NCI-H345 (cell line): ENCODE measurements at places on chromosomes 6 and 20.

DNA sequence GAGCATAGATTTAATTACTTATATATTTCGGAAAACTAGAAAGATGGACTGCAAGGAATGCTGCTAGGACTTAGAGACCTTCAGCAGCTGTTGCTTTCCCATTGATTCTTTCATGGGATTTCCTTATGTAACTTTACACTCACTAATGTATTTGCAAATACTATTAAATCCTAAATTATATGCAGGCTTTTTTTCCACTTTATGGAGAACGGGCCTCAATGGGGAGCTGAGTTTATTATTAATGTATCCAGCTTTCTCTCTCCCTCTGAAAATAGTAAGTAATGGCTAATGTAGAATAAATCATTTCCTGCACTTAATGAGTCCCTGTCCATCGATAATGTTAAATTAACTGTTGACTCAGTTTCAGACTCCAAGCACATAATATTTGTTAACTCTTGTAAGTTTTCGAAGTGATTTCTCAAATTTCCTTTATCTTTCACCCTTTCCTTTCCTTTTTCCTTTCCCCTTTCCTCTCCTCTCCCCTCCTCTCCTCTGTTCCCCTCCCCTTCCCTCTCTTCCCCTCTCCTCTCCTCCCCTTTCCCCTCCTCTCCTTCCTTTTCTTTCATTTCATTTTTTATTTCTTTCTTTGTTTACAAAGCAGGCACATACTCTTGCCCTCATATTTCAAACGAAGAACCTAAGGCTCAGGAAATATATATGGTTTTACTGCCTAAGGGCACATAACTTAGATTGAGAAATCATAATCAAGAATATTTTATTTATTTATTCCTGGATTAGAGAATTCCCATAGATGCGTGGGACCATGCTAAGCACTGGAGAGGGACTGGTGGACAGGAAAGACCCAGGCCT lies 503.6 kb downstream of the MMUT start:
- DNase-seq = no peak

- no peak for DNase-seq
Observed at GRCh38 chr6:2705256-2705655, 45.5 kb downstream of the MYLK4 start.

GRCh38 chr20:528923-529604 lies 14.5 kb downstream of the CSNK2A1 start:
- DNase-seq = no peak

DNA sequence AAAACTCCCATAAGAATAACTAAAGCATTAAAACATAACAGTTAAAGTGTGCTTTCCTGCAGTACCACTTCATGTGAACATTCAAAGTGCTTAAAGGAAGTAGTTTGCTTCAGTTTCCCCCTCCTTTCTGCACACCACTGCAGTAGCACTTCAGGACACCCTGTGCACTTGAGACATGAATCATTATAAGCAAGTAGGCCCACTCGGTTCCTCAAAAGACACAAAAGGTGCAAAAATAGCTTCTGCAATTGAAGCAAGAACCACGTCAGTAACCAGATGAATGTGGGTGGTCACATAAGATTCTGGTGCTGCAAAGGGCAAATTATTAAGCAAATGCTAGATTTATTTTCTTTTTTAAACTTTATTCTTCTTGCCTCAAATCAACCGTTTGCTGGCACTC lies 160.6 kb downstream of the HIVEP2 start:
- DNase-seq = no peak

GRCh38 chr20:36210436-36211021 lies 25.7 kb upstream of the AAR2 start:
- no peak for DNase-seq

DNA sequence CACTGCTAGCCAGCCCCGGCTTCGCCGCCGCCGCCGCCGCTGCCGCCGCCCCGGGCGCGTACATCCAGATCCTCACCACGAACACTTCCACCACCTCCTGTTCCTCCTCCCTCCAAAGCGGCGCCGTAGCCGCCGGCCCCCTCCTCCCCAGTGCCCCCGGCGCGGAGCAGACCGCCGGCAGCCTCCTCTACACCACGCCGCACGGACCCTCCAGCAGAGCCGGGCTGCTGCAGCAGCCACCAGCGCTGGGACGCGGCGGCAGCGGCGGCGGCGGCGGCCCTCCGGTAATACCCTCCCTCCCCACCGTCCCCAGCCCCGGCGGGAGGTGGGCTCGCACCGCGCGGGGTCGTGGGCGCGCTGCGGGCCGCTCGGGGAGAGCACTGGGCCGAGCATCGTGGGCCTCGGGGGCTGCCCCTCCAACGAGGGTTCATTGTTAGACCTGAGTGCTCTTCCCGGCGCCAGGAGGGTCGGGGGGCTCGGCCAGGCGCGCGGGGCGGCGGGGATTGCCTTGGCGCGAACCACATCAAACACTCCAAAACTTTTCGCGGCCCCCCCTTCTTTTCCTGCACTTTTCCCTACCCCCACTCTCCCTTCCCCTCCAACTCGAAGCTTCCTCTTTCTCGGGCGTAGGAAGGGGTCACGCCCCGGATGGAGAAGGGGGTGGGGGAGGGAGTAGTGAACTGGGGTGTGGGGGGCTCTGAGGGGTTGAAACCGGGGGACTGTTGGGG lies 827 bp downstream of the E2F3 start:
- DNase-seq = peak; percentile 53

GRCh38 chr6:73688351-73688750 lies 7.7 kb upstream of the CD109 start:
- no peak for DNase-seq

GRCh38 chr6:140923048-140923447 lies 1209.7 kb upstream of the GJE1 start:
- DNase-seq = peak; percentile 8

GRCh38 chr6:143675946-143676345 lies 1.8 kb upstream of the PHACTR2 start:
- DNase-seq = no peak

GRCh38 chr6:131897621-131898020 lies 53.6 kb downstream of the CCN2 start:
- no peak for DNase-seq

DNA sequence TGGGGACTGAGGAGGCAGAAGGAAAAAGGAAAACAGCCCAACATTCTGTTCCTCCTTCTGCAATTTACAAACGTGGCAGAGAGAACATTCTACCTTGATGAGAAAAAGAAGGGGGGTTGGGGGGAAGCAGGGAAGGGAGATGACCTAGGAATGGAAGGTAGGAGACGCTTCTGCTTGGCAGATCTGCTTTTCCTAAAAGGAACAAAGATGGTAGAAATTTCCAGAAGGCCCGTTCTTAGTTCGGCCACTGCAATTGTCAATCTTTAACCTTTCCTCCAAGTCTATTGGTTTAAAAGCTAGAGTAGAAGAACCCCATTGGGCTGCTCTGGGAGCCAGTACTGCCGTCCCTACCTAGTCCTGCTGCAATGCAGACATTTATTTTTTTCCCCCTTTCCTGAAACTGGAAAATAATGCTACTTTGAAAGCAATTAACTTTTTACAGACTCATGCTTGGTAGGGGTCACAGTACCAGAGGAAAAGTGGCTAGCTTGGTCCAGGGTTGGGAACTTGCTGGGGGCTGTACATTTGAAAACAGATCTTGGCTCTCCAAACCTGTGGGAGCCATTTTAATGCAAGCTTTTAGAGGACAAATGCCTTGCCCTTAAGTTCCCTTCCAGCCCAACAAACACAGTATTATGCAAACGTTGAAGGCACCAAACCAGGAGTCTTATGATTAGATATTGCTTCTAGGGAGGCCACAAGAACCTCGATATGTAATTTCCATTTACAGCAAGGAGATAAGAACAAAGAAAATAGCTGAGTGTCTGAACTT lies 2.6 kb downstream of the ZMYND8 start:
- DNase-seq = no peak

- DNase-seq = no peak
Observed at GRCh38 chr6:108944071-108944470, 95.8 kb downstream of the ARMC2 start.
